ENCODE measurements at places on chromosomes 3 and 15.

DNA sequence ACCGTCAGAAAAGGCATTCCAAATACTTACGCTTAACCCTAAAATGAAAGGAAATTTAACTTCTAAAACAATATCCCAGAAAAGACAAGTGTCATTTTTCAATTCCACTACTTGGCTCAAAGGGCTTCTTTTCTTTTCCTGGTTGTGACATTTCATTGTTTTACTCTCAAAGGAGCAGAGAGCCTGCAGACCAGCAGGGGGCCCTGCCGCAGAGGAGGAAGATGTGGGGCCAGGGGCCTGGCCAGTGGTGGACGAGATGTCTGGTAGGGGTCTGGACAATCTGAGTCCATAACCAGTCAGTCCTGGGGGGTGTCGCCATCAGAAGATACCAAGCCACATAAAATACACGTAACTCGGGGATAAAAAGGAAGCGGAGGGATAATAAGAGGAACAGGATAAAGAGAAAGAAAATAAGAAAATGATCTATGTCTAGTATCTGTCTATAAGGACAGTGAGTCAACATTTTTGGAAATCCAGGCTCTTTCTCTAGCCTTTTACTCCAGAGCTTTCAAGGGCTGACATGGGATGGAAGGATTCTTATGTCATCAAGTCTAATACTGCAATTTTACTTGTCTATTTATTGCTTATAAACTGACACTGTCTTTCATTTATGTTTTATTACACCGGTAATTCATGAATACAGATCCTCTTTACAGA lies 54.2 kb upstream of the ARHGEF3 start:
- peak; percentile 25 for DNase-seq

DNA sequence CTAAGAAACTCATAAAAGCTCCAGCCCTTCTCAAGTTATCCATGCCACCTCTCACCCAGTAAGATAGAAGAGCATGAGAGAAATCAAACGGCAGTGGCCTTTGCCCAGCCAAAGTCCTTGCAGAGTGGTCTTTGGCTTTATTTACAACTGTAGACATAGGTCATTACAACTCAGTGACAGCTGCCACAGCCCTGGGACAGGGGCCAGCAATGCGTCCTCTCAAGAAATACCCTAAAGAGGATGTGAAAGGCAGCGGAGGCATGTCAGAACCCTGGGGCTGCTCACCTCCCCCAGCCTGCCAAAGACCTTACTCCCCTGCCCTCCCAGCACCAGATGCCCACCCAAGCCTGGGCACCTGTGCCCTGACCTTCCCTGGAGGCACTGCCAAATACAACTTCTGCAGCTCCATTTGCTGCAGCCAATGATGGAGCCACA lies 6.3 kb downstream of the ACAA1 start:
- no peak for DNase-seq

- DNase-seq, result no peak
These were observed 3.1 kb upstream of the CD276 start for GRCh38 chr15:73681063-73681462.

DNA sequence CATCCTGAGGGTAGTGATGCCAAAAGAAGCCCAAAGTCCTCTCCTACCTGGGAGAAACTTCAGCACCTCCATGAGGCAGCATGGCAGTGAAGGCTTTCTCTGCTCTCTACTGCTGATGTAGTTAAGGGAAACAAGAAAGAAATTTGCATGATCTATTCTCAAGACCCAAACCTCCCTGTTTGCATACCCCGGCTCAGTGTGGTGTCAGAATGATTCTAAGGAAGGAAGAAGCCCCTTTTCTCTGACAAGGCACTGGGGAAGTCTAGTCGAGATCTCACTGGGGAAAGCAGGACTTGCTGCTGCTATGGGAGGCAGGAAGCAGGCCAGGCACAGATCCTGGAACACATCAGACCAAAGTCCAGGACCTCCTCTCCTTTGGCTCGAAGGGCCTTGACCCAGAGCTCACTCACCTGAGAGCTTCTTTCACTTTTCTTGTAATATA lies 89.4 kb upstream of the ICE2 start:
- DNase-seq, result no peak

GRCh38 chr15:49174902-49175301 lies 4.9 kb downstream of the GALK2 start:
- DNase-seq, result no peak

DNA sequence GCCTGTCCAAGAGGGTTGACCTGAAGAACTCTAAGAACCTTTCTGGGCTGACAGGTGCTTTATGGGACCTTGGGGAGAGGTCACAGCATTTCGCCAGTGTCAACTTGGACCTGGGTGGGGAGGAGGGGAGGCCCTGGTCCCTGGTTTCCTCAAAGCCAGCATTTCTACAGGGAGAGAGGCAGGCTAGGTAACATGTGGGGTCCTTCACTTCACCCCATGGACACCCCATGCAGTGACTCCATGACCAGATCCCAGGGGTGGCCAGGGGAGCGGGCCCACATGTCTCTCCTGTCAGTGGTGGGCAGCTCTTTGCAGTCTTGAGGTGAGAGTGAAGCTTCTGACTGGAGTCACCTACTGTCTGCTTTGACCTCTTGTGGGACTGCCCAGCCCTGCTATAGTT lies 35.8 kb downstream of the GOLGA6L10 start:
- DNase-seq, result no peak

- DNase-seq, result no peak
These were observed 70.9 kb downstream of the IGSF11 start for GRCh38 chr3:118963711-118964110.

DNA sequence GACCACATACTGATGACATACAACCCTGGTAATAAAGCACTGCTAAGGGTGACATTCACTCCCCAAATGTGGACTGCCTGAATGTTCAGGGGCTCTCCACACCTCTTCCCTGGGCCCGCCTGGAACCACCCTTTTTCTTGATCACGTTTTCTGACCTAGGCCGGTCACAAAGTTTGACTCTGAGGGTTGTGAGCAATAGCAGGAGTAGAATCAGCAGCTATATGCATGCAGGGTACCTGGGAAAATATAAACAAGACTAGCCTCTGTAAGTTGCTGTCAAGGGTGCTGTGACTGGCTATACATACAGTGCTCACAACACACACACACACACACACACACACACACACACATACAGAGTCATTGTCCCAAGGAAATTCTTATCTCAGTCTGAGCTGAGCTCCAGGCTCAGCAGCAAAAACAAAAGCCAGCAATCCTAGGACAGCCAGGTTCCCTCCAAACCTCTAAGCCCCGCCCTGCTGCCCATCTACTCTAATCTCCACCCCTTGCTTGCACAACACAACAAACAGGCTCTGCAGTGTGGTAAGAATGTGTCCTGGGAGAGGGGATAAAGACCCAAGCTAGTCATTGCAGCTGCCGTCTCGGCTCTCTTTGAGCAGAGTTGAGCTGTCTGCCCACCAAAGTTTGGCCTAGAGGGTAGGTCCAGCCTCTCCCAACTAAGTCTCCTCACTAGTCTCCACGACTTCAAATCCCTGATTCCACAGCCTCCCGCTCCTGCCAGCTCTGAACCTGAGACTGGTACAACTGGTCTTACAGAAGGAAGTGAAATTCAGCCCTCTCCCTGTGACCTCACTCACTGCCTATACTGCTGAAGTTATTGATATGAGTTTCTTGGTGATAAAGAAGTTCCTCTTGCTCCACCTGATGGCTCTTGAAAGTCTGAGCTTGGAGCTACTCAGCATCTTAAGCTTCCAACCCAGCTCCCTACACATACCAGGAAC lies 2.2 kb downstream of the BMF start:
- DNase-seq, result no peak

DNA sequence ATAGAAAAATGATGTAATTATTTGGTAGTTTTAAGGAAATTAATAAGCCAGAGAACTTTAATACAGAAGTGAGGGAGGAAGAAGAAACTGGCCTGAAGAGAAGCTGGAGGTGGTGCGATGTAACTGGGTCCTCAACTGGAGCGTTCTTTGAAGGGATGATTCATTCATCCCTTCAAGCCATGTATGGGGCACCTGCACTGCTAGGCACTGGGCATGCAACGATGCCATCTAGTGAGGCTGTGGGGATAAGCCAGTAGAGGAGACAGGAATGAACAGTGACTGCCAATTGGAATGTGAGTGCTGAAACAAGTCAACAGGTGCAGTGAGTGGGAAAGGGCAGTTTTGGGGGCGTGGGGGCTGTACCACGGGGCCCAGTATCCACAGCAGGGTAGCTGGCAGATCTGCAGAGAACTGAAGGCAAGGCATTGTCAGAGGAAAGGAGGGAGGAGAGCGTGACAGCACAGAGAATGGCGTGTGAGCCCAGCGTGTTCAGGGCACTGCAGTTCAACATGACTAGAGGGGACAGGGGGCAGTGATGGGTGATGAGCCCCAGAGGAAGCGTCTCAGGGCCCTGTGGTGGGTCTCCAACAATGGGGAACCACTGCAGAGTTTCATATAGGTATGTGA lies 3.8 kb upstream of the KIF23 start:
- no peak for DNase-seq

GRCh38 chr3:21392526-21392925 lies 358.5 kb downstream of the ZNF385D start:
- no peak for DNase-seq

GRCh38 chr15:77346245-77347036 lies 73.5 kb downstream of the PEAK1 start:
- no peak for DNase-seq

GRCh38 chr3:17154941-17155340 lies 270.2 kb downstream of the PLCL2 start:
- peak; percentile 10 for DNase-seq

DNA sequence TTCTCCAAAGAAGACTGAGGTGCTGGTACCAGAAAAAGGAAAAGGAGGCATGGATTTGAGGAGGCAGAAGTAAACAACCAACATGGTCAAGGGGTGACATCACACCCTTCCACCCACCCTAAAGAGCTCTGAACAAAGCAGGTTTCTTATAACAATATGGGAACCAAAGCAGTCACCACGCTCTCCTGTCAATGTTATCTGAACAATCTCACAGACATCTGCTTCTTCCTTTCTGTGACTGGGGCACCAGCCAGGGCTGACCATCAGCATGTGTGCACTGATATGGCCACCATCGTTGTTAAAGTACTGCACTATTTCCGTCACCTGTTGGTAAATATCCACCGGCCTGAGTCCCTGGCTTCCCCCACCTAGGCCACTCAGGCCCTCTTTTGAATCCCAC lies 252.9 kb downstream of the SHQ1 start:
- no peak for DNase-seq

DNA sequence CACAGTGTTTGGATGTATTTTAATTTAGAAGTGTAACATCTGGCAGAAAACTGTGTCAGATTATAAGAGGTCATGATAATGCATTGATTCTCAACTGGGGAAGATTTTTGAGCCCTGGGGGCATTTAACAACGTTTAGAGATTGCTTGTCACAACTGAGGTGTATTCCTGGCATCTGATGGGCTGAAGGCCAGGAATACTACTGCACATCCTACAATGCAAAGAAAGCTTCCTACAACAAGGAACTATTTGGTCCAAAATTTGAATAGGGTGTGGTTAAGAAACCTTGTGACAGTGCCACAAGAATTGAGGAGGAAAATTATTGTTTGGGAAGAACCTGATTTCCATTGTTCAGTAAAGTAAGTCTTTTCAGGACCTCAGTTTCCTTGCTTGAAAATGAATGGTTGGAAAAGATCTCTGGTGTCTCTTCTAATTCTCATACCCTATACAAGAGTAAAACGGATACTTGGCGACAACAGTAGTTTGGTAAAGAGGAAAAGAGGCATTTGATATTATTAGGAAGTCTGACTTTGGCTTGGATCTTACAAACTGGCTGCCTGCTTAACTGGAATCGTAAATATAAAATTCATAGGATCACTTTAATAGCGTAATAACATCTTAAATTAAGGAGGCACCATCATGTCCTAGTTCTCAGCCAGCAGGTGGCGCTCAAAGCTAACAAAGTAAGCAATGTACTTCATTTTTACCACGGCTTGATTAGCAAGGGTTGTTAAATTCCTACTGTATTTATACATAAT lies 4.3 kb downstream of the DAZL start:
- peak; percentile 82 for DNase-seq

DNA sequence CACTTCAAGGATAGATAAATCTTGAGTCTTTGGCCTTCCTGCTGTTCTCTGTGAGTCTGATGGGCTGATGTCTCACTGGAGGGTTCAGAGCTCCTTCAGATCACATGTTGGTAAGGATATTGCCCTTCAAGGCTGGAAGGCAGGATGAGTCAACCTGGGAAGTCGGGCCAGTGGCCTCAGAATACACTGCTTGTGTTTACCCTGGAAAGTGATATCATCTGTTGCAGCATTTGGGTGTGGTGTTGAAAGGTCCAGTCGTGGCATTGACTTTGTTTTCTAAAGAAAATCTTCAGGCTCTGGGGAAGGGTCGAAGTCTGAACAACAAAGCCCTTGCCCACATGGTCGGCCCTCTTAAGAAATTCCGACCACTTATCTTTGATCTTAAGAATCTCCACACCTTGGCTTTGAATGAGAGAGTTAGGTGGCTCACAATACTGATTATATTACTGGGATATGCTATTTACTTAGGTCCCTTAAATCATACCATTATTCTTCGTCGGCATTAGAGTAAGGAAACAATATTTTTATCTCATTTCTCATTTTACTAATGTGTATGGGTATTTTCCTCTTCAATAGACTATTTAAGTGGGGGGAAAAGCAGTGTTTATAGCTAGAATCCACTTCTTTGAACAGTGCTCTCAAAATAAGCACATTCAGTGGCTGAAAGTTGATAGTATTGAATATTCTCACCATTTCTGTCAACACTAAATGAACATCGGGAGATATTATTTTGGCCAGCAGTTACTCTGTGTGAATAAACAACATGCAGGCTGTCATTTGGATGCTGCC lies 303.9 kb upstream of the RASGRP1 start:
- no peak for DNase-seq

- DNase-seq, result peak; percentile 43
These were observed 34.3 kb downstream of the CRTC3 start for GRCh38 chr15:90564051-90564450.

GRCh38 chr3:64352639-64352992 lies 127.3 kb upstream of the PRICKLE2 start:
- no peak for DNase-seq

DNA sequence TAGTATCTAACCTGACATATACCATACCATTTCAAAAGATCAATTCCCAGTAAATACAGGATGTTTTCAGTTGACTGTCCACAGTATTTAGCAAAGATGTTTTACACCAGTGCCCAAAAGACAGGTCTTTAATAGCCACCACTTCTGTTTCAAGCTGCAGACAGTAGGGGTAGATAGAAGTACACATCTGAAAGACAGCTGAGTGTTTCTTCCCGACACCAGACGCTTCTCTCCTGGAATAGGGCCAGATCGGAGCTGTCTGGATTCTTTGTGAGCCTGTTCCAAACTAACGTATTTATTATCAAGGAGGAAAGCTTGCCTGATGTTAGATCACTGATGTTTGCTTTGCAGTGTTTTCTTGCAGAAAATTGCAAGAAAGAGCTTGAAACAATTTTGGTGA lies 136.1 kb upstream of the RBMS3 start:
- DNase-seq, result no peak

DNA sequence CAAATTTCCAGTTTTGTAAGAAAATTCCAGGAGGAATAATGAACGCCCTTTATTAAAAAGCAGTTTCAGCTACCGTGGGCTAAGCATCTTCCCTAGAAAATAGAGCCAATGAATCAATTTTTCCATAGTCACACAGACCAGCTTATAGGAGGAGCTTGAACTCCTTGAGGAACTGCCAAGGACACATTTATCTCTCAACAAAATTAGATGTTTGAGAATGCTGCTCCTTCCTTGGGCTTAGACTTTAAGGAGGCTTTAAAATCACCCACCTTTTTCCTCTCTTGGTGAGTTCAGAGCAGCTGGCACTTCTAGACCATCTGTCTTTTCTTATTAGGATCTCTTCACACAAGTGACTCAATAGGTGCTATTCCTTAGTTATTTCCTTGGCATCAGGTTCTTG lies 588.0 kb downstream of the SQOR start:
- no peak for DNase-seq
